Stimulated activated CD8-positive, alpha-beta memory T cell treated with anti-CD3 and anti-CD28 coated beads, Interleukin-4, amount 100 ng/mL, for 48 hours (primary cell): ENCODE measurements at places on chromosomes 12 and 14.

GRCh38 chr12:71607494-71608330 lies 55.9 kb downstream of the ZFC3H1 start:
- no peak for DNase-seq

- peak; percentile 81 for DNase-seq
These were observed 3.7 kb downstream of the GPR132 start for GRCh38 chr14:105061428-105062047.

- no peak for DNase-seq
These were observed 31.6 kb downstream of the EP400 start for GRCh38 chr12:131981388-131981787.

GRCh38 chr14:61524211-61524806 lies 171.0 kb upstream of the HIF1A start:
- DNase-seq = no peak

GRCh38 chr12:64600164-64600561 lies 10.1 kb upstream of the RASSF3 start:
- no peak for DNase-seq
